AG04450 (cell line): ENCODE measurements at places on chromosomes 1 and 21. TPM values are rescaled to one million over a fixed set of nuclear protein-coding genes. Genes with fewer than 3 reads are reported as not detected.

DNA sequence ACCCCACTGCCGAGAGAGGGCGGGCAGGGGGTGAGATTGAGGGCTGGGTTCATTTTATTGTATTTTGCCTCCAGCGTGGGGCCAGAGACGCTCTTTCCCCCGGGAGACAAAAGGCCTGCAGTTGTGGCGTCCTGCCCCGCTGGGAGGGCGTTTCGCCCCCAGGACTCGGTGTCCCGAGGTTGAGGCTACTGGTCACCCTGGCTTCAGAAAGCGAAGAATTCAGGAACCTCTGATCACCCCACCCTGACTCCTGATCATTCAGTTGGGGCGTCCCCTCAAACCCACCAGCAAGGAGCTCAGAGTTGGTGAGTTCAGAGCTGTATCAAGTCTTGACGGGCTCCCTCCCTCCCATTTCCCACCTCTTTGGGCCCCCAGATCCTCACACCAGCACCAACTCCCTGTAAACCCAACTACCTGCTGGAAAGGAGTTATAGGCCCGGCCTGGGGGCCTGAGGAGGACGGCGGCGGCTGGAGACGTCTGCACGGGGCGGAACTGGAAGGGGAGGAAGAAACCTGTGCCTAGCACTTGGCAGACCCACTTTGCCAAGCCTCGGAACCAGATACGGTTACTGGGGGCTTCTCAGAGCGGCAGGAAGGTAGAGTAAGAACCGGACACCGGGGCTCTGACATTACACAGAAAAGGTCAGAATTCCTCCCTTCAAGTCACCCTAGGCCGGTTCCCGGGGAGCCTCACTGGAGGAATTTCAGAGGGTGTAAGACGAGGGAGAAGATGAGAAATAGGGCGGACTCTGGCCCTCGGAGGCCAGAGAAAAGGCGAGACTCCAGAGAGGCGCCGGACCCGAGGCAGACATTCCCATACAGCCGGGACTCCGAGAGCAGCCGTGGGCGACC is 761 bp upstream of the PAX7 start:
- no peak for DNase-seq

ATF6 gene
- 27.2 and 33.6 TPM in 2 replicates for polyA plus RNA-seq

DNA sequence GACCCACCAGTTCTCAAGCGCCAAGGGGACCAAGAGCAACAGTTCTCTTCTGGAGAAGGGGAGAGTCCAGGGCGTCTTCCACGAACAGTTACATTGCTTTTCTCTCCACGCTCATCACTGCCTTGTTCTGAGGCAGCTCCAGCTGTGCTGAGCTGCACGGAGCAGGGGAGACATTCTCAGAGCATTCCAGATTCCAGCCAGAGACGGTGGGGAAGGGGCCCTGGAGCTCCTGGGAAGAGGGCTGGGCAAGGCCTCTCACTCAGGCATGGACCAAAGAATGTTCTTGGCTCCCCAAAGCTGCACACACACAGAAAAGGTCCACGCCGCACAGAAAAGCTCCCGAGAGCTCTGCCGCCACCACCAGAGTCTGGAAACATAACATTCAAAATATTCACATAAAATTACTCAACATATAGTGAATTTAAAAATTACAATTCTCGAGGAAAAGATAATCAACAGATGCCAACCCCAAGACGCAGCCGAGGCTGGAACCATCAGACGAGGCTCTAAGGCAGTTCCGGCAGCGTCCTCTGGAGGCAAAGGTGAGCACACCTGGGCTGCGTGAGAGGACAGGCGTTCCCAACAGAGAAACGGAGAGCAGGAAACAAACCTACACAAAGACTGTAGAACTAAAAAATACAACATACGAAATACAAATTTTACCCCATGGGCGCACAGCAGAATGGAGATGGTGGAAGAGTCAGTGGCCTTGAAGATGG is 40.5 kb downstream of the UBE2G2 start:
- no peak for DNase-seq

GRCh38 chr1:6935361-6935883 is 150.2 kb downstream of the CAMTA1 start:
- no peak for DNase-seq

KRTAP13-4 gene
- polyA plus RNA-seq, result not detected in 2 replicates

BGLAP gene
- 0.12 and 0.45 TPM in 2 replicates for polyA plus RNA-seq

FAM78B gene
- 0.05 TPM in 1 of 2 replicates, not detected in the other for polyA plus RNA-seq

- DNase-seq, result no peak
Observed at GRCh38 chr1:185477638-185478580, 160.9 kb upstream of the IVNS1ABP start.

DNA sequence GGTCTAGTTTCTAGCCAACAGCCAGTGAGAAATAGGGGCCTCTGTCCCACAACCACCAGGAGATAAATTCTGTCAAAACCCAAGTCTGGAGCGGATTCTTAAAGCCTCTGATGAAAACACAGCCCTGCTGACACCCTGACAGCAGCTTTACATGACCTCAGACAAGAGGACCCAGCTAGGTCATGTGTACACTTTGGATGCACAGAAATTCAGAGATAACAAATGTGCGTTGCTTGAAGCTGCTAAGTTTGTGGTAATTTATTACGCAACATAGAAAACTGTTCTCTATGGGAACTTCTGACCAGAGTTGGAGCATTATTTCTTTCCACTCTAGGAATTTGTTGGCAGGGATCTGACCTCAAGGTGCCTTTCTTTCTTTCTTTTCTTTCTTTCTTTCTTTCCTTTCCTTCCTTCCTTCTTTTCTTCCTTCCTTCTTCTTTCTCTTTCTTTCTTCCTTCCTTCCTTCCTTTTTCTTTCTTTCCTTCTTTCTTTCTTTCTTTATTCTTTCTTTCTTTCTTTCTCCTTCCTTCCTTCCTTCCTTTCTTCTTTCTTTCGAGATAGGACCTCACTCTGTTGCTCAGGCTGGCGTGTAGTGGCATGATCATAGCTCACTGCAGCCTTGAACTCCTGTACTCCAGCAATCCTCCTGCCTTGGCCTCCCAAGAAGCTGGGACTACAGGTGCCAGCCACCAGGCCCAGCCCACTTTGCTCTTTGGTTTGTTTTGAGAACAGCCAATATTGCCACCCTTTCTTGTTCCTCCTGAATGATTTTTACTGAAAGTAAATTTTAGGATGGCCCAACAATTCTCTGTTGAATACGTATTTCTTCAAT is 14.9 kb upstream of the HMGCS2 start:
- DNase-seq, result no peak

GRCh38 chr1:188140958-188141357 is 1312.2 kb downstream of the PLA2G4A start:
- no peak for DNase-seq

- peak; percentile 70 for DNase-seq
Observed at GRCh38 chr1:20507564-20508410, at the start of gene MUL1. Gene MUL1 (minus strand): TSS chr1:20508151. CDS start chr1:20508024, 127 bp downstream.
